ENCODE measurements at places on chromosomes 3 and 15.

- no peak for DNase-seq
These were observed 21.4 kb upstream of the LIPC start for GRCh38 chr15:58410353-58410752.

- no peak for DNase-seq
These were observed 47.1 kb downstream of the HRH1 start for GRCh38 chr3:11201251-11202019.

GRCh38 chr3:44833394-44833793 lies 28.3 kb upstream of the TMEM42 start:
- DNase-seq: no peak

- DNase-seq: no peak
These were observed 5.1 kb upstream of the NEDD4 start for GRCh38 chr15:55998478-55998877.

DNA sequence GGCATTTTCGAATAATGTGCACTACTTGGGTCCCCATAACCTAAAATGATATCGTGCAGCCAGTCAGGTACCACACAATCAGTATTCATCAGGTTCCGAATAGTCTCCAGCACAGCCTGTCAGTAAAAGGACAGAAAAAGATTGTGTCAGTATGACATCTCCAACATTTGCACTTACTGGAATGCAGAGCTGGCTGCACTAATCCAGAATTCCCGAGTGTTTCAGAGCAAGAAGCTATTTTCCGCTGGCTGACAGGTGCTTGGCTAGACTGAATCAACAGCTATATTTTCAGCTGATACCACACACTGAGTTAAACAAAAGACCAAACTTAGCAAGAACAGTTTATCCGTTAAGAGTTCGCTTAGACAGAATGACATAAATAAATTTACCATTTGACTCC lies 68.8 kb downstream of the AQR start:
- no peak for DNase-seq

- DNase-seq: no peak
These were observed 19.6 kb upstream of the HCN4 start for GRCh38 chr15:73388256-73388781.

DNA sequence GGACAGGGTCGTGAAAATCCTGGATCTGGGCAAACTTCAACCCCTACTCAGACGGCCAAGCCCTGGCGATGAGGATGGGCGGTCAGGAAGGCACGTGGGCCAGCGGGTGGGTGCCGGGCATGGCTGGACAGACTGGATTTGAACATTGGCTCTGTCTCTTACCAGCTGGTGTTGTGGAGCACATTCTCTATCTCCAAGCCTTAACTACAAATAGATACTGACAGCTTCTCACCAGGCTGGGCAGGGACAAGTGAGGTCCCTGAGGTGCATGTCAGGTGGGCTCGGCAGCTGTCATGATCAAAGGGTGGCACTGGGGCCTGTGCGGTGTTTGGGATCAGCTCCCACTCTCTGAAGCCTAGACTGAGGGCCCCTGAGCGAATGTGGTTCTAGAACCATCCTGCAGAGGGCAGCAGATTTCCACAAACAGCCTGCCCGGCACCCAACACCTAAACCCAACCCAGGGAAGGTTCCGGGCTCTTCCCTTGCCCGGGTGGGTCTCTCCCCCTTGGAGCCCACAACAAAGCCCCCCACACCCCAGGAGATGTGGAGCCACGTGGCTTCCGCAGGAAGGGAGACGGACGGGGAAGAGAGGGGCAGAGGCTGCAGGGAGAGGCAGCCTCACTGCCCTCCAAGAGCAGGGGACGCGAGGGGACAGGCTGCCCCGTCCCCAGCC lies 58.4 kb downstream of the RGMA start:
- DNase-seq: no peak

DNA sequence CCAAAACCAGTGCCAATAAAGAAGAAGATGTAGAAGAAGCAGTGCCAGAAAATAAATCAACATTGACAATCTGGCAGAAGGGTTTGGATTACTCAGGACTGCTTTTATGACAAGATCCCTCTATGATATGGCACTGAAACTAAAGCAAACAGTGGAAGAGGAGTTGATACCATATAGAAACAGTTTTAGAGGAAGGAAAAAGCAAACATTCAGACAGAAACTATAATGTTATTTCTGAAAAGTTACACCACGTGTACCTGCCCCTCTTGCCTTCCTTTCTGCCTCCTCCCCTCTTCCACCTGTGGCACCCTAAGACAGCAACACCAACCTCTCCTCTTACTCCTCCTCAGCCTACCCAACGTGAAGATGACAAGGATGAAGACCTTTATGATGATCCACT lies 63.0 kb downstream of the SFMBT1 start:
- no peak for DNase-seq

DNA sequence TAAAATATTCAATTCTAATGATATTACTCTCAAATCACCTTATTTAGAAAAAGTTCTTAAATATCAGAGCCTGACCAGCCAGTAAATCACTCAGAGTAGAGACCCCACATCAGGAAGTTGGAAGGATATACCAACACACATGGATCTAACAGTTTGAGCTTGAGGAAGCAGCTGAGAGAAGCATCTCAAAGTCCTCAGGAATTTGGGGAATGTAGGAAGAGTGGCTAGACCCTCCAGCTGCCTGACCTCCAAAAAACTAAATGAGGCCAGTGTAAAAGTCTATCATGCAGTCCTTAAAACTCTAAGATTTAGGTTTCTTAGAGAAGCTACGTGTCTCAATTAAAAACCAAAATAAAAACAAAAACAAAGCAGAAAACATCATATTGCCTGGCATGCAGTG lies 55.4 kb downstream of the SETD2 start:
- no peak for DNase-seq

GRCh38 chr15:68488966-68489365 lies 57.0 kb upstream of the ITGA11 start:
- DNase-seq: no peak

DNA sequence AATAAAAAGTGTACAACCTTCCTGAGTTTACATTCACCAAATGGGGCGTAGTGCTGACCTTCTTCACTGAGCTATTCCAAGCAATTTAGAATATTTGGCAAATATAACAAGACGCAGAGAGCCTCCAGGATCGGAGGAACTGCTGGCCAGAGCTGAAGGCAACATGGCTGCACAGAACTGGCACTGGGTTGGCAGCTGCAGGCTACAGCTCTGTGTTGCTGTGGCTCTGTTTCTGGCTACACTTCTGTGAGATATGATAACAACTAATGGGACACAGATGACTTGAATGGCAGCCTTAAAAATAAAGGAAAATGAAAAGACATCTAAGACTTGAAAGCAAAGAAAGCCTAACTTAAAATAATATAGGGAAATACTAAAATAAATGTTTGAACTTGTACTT lies 10.8 kb upstream of the SLC6A20 start:
- DNase-seq: no peak

GRCh38 chr15:56741541-56741940 lies 8.2 kb upstream of the ZNF280D start:
- no peak for DNase-seq

- DNase-seq: peak; percentile 62
These were observed 61.8 kb downstream of the SLC12A8 start for GRCh38 chr3:125150525-125151441.

GRCh38 chr3:50193286-50193685 lies 1.9 kb downstream of the GNAT1 start:
- no peak for DNase-seq

- DNase-seq: no peak
These were observed 11.2 kb downstream of the RNF123 start for GRCh38 chr3:49700453-49701128.

DNA sequence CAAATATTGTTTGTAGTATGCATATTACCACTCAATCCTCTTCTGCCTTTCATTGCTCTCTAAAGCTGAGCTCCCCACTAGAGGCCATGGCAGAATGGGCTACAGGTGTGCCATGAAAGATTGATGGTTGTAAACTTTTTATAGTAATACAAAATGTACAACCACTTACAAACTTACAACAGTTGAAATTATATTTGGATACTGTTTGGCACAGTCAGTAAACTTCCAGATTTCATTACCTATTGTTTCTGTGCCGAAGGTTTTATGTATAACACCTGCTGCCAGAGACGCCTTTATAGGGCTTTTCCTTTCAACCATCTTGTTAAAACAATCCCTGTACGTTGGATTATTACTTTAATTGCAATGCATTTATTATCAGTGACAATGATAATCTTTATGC lies 7.0 kb downstream of the ROPN1 start:
- DNase-seq: no peak

- DNase-seq: no peak
These were observed 25.6 kb downstream of the TRIM42 start for GRCh38 chr3:140703496-140703895.

DNA sequence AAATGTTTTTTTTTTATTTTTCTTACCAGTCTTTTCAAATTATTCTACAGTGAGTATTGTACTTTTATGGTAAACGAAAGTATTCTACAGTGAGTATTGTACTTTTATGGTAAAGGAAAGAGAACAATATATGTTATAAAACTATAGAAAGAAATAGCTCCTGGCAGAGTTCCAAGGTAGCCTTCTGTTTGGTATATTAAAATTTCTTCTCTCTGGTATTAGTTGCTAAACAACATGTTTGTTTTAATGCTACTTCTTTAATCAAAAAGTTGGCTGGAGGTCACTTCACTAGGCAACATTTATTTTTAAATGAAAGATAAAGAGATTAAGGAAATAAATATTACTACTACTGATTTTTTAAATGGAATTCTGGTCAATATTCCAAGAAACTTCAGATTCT lies 108.6 kb upstream of the ARL6 start:
- no peak for DNase-seq

DNA sequence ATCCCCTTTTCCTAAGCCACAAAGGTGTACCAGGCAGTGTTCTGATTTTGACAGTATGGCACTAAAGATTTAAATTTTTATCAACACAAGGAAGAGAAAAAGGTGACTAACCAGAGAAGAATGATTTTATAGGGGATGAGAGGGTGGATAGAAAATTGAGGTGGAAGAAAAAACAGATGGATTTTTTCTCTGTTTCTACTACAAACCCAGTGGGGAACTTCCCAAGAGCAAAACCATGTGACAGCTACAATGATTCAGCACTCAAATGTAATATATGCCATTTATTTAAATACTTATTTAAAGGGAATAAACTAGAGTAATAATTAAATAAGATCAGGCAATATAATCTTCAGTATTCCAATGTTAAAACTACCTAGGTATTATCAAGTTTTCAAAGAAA lies 11.1 kb downstream of the DCUN1D1 start:
- no peak for DNase-seq

GRCh38 chr3:99929745-99930139 lies 112.1 kb downstream of the CMSS1 start:
- DNase-seq: no peak

DNA sequence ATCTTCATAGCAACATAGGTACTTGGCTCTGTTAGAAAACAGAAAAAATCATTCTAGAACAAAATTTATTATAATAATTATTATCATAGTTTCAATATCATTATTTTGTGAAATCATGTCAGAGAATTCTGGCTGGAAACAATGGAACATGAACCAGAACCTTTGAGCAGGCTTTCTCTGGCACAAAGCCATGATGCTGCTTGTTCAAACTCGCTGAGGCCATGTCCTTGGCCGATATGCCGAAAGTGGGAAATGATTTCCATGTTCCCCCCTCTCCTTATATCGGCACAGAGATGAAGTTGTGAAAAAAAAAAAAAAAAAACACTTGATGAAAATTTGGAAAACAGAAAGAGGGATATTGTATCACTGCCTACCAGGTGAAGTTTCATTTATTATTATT lies 49.0 kb upstream of the MRPL3 start:
- no peak for DNase-seq

DNA sequence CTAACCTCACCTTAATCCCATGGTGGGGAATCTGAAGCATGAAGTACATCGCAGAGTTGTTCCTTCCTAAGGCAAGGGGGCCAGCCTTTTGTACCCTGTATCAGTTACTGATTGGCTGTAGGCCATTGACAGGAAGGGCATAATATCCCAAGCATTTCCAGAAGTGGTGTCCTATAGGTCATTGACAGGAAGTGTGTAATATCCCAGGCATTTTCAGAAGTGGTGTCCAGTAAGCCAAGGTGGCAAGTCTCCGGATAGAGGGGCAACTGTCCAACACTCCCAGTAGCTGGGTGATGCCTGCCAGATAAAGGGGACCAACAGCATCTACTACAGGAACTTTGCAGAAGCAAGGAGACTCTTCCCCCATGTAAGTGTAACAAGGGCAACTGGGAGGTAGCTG lies 52.1 kb upstream of the MYRIP start:
- no peak for DNase-seq

DNA sequence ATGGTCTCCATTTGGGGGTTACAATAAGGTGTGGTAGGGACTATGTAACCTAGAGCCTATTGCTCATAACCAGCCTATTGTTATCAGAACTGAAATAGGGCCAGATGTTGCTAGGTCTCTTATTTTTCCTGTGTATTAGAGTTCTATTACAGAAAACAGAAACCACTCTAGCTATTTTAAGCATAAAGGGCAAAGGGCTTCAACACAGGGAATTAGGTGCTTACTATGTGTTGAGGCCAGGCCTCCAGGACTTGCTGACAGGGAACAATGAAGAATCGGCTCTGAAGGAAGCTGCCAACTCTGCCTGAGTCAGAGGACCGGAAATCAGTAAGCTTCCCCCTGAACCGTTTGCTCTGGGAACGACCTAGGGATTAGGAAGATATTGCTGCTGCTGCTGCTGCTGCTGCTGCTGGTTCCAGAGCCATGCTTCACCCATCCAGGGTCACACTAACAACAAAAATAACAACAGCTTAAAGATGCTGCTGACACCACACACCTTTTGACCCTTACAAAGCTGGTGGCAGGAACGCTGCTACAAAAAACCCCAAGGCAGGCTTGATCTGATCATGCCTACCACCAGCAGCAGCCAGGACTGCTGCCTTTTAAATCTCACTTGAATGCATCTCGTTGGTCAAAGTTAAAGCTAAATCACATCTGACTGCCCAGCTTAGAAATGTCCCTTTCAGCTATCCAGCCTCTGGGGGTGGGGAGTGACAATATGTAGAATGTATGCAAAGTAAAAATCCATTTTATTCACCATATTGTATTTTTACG lies 276.9 kb upstream of the IL12A start:
- DNase-seq: no peak

- no peak for DNase-seq
These were observed 5.8 kb upstream of the MEX3B start for GRCh38 chr15:82051664-82052063.

- no peak for DNase-seq
These were observed 41.0 kb upstream of the SETD2 start for GRCh38 chr3:47204875-47205274.

DNA sequence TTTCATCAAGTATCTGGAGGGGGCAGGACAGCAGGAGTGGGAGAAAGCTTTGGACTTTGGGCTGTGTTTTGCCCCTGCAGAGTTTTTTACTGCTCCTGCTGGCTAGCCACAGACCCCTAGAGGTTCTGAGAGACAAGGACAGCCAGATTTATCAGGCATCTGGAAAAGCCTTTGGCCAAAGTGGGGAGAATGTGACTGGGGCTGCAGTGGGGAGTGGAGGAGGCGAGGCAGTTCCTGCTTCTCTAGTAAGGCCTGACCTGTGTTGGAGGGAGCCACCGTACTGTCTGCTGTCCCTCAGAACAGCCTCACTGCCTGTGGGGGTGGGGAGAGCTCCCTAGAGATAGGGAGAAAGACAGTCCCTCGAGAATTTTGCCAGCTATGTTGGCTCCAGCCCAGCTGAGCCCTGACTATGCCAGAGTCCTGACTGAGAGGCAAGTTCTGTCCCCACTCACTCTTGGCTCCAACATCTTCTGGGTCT lies 2.2 kb downstream of the ALPK3 start:
- DNase-seq: no peak
